Occipital lobe (tissue), 3 donors: ENCODE measurements at places on chromosomes 7 and 10.

DNA sequence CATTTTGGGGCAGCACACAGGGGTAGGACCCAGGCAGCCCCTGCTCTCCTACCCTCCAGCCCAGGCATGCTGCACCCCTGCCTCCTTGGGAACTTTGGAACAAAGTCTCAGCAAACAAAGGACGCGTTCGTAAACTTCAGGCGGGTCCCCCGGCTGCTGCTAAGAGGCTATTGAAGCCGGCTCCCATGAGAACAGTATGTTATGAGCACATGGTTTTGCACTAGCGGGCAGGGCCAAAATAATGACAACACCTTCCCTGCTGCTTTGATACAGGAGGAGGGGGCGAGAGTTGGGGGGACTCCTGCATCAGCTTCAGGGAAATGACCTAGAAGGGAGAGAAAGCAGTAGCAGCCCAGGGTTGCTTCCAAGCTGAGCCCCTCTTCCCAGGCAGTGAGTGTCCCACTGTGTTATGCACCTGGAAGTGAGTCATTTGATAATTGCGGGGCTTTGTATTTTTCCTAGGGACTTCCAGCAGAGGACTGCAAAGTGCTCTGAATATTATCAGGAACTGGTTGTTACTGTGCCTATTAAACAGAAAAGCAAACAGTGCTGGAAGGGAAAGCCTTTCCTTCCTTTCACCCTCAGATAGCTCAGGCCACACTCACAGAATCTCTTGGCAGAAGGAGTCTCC lies 6.9 kb downstream of the ITPRIP start:
- DNase-seq, result no peak

- no peak for DNase-seq
Observed at GRCh38 chr10:110576220-110576619, 8.7 kb downstream of the SMC3 start.

GRCh38 chr10:5512881-5513612 lies 11.7 kb upstream of the CALML3 start:
- peak; percentile 63 for DNase-seq

DNA sequence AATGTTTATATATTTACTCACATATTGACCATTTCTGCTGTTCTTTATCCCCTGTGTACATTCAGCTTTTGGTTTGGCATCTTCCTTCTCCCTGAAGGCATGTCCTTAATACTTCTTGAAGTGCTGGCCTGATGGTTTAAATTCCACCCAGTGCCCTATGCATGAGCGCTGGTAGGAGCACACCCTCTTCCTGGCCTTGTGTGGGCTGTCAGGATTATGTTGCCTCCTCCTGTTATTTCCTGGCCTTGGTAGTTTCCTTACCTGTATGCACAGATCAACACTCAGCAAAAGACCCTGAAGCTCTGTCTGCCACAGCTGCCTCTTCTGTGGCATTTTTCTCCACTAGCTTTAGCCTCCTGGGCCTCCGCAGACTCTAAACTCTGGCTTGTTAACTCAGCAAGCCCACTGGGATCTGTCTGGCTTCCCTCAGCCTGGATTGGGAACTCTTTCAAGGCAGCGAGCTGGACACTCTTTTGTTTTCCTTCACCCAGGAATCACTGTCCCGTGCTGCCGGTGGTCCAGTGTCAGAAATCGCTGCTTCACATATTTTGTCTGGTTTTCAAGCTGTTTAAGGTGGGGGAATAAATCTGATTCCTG lies 595.2 kb downstream of the SDK1 start:
- no peak for DNase-seq

- DNase-seq, result no peak
Observed at GRCh38 chr7:27165089-27165995, at the start of gene HOXA9. Gene HOXA9 (minus strand): TSS chr7:27165537. CDS start chr7:27165457, 80 bp downstream.

DNA sequence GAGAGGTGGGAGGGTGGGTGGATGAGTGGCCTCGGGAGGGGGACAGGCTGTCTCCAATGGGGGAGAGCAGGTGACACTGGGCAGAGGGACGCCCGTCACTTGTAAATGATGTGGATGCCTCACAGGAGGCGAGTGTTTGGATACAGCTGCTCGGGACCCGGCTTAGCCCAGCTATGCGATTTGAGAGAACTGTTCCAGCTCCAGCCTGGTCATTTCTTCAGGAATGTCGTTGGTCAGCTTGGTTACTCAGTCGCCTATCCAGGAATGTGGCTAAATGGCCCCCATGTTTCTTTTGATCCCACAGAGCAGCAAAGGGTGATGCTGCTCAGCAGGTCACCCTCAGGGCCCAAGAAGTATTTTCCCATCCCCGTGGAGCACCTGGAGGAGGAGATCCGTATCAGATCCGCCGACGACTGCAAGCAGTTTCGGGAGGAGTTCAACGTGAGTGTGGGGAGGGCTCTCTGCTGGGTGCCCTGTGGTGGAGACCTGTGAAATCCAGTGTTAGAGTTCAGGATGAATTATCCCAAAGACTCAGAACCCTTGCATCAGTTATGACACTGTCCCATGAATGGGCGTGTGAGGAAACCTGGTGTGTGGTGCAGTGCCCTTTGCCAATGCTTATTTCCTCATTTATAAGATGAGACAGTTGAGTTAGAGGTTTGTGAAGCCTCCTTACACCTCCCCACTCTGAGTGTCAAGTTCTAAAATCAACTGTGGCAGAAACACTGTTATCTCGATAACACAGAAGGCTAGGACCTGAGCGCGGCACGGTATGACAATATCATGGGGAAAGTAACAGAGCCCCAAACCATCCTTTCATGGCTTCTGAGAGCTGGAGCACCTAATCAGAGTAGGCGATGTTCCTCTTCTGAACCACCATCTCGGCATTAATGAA lies 76.8 kb downstream of the MKI67 start:
- no peak for DNase-seq
